ENCODE measurements at places on chromosomes 2 and 18. TPM values are rescaled to one million over a fixed set of nuclear protein-coding genes. Genes with fewer than 3 reads are reported as not detected.

Gene CROCC2
- total RNA-seq = not detected

DNA sequence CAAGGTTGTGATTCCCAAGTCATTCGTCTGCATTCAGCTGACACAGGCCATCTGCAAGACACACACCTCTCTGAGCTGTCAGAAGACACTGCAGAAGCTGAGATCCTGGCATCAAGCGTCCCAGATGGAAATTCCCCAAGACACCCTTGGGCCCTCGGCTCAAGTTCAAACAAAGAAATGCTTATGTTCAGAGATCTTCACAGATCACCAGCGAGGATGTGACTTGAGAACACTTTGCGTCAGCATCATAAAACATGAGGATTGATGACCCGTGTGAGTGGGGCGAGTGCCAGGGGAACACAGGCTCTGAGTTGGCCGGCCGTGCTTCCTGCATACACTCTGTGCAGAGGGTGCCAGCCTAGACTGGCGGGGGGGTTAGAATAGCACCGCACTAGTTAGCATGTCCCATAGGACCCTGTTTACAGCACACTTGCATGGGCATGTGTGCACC, 36.8 kb downstream of the KCNIP3 start:
- DNase-seq = peak; percentile 86

GRCh38 chr2:169038338-169038757, 7.2 kb upstream of the ABCB11 start:
- no peak for DNase-seq

Gene RAB27B
- 3.7 TPM for total RNA-seq

GRCh38 chr2:2877427-2877826, 500.2 kb downstream of the EIPR1 start:
- no peak for DNase-seq

DNA sequence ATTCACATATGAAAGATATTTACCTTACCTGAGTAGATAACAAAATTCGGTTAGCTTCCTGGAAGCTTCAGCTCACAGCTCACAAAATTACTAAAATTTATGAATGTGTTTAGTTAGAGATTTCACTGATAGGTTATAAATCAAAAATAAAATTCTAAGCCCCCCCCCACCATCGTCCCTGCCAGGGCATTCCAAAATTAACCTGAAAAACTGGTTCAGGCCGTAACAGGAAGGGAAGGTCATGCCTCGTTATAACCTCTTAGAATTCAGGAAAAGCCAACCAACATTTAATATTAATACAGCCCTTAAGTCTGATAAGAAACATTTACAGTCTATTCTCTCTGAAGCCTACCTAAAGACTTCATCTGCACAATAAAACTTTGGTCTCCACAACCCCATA, 48.9 kb downstream of the COX7A2L start:
- no peak for DNase-seq

DNA sequence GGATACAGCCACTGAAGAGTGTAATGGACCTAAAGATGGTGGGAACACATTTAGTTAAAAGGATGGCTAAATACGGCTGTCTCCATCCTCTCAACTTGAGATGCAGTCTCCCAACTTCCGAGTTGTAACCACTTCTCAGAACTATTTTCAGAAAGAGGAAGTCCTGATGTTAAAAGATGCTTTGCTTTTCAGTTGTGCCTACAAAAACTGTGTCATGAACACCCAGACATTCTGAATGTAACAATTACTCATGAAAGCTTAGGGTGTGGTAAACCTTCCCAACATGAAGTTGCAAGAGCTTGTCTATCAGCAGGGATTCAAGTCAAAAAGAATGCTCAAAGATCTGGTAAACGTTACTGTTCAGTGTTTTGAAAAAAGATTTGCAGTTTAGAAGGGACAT, 147.9 kb downstream of the DOCK10 start:
- DNase-seq = no peak

Gene ACMSD
- total RNA-seq = not detected

Measured in tongue (tissue), 3 donors.